ENCODE measurements at places on chromosomes 5 and 9.

DNA sequence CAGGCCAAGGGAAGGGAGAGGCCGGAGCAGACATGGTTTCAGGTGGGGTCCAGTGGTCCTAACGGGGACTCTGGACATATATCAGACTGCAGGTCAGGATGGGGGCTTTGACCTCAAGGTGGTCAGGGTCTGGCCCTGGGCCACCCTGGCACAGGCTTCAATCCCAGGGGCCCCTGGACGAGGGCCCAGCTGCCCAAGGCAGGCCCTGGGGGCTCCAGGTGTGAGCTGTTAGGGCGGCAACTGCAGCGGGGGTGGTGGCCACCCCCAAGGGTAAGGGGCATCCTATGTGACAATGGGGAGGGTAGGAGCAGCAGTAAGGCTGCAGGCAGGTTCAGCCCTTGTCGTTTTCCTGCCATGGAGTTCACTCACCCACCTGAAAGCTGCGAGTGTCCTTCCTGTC lies 45.4 kb upstream of the CLPTM1L start:
- no peak for DNase-seq

DNA sequence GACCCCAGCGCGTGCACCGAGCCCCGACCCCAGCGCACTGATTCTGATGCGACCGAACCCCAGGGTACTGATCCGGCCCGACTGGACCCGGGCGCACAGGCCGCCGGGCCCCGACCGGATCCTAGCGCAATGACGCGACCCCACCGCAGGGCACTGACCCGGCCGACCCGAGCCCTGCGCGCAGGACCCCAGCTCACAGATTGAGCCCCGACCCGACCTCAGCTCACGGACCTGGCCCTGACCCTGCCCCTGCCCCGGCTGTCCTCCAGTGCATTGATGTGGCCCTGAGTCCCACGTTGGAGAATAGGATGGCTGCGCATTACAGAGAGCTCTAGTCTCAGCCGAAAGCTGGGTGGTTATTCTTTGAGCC lies 438 bp downstream of the TRIP13 start:
- DNase-seq = no peak

GRCh38 chr5:38211354-38211710 lies 47.0 kb upstream of the EGFLAM start:
- no peak for DNase-seq

GRCh38 chr5:158033724-158034123 lies 174.8 kb upstream of the CLINT1 start:
- no peak for DNase-seq

- DNase-seq = no peak
Observed at GRCh38 chr5:51449026-51449425, 65.8 kb downstream of the ISL1 start.

DNA sequence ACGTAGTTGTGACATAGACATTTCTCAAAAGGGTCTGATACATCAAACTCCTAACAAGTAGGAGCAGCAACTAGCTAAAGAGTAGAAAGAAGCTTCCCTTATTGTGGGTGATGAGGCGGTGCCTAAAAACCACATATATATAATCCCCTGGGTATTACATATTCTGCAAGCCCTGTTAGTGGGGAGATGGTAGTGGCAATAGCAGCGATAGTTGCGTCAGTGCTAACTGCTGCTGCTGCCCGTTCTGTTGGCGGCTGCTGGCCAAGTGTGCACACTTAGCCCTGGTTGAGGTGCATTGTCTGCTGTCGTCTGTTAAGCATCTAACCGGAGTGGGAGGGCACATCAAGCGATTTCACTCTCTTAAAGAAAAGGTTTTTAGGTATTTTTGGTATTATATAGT lies 35.8 kb downstream of the VLDLR start:
- no peak for DNase-seq

DNA sequence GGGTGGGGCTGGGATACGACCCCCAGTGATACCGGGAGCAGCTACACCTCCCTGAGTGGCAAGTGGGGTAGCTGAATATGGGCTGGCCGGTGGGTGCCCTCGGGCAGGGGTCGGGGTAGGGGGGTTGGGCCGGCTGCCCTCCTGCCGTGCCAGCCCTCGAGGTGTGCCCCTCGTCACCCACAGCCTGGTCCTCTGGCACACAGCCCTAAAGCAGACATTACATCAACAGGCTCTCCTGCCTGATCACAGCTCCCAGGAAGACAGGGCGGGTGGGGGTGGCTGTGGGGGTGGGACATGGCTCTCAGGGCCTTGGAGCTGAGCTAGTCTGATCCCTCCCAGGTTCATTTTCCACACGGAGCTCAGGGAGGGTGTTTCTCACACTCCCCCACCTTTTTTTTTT lies 23.2 kb downstream of the FBXW5 start:
- DNase-seq = no peak

DNA sequence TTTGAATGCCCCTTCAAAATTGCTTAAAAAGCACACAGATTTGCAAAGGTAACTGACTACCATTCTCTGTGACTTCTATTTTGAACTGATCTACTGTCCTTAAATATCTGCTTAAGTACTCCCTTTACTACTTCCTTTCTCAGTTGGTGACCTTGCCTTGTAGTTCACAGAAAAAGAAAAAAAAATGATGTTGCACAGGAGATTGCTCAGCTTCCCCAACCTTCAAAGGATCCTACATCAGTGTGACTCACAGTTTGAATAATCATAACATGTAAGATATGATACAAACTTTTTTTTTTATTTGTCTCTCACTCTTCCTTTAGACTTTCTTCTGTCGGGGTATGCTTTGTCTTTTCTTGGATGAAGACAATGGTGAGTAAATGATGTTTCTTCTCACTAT lies 1029.6 kb downstream of the CDH12 start:
- no peak for DNase-seq

GRCh38 chr9:100602342-100602801 lies 24.5 kb downstream of the CAVIN4 start:
- no peak for DNase-seq

GRCh38 chr5:150559088-150559487 lies 51.2 kb downstream of the NDST1 start:
- DNase-seq = no peak

GRCh38 chr9:132078699-132079356 lies 839 bp downstream of the MED27 start:
- DNase-seq = no peak

DNA sequence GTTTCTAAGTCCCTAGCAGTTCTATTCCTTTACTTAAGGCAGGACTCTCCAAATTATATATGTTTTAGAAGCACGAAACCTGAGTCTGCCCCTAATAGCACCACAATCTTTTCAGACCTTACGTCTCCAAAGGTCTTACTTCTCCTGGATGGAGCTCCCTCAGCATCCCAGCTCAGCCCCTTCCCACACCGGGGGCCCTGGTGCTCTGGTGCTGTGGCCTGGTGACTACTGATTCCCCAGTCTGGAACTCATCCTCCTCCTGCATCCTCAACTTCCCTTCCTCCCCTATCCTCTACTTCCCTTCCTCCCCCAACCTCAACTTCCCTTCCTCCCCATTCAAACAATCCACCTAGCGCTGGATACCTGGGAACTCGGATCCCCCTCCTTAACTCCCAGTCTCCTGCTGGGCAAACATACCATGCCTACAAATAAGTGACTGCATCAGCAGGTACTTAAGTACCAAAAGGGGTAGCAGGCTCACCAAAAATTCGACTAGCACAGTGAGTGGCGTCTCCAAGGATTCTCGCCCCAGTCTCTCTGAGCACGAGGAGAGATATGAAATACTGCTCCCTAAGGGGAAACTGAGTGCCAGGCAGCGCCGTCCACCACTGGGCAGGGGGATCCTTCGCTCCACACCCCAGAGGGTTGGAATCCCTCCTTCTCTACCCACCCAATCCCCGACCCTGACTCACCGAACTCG lies 831 bp downstream of the IGFBPL1 start:
- DNase-seq = no peak

GRCh38 chr5:44911501-44911900 lies 102.8 kb downstream of the MRPS30 start:
- no peak for DNase-seq

- DNase-seq = no peak
Observed at GRCh38 chr9:110752766-110753165, 84.2 kb downstream of the MUSK start.

DNA sequence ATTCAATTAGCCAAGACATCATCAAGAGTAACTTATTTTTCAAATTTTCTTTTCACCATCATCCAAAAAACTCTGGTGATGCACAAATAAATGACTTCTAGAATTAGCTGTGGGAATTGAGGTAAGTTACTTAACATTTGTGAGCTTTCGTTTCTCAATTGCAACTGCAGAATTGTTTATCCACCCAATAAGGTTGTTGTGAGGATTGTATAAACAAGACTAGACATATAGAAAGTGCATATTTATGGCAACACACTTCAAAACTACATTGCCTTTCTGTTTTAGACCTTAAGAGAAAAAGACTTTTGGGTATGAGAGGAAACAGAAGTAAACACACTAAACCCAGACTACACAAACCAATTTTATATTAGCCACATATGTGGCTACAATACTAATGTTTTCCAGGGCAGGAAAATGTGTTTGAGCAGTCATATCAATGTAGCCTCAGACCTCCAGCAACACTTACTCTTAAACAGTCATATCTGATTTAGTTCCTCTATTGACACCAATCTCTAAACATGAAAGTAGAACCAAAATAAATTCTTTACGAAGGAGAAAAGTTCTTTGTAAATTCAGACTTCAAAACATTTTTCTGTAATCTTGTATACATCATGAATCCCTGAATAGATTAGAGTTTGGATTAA lies 488.0 kb upstream of the CYLC2 start:
- DNase-seq = no peak

GRCh38 chr5:39113354-39113953 lies 39.3 kb upstream of the RICTOR start:
- no peak for DNase-seq

DNA sequence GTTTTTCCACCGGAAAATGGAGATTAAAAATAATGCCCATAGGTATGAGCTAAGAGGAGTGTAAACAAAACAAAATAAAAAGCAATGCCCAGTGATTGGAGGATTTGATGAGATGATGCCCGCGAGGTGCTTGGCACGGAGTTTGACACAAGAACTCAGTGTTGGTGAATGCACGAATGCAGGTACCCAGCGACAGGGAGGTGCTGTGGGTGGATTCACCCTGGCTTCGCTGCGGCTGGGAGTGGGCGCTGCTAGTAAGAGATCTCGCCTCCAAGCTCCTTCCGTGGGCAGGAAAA lies 526 bp upstream of the STXBP1 start:
- no peak for DNase-seq

DNA sequence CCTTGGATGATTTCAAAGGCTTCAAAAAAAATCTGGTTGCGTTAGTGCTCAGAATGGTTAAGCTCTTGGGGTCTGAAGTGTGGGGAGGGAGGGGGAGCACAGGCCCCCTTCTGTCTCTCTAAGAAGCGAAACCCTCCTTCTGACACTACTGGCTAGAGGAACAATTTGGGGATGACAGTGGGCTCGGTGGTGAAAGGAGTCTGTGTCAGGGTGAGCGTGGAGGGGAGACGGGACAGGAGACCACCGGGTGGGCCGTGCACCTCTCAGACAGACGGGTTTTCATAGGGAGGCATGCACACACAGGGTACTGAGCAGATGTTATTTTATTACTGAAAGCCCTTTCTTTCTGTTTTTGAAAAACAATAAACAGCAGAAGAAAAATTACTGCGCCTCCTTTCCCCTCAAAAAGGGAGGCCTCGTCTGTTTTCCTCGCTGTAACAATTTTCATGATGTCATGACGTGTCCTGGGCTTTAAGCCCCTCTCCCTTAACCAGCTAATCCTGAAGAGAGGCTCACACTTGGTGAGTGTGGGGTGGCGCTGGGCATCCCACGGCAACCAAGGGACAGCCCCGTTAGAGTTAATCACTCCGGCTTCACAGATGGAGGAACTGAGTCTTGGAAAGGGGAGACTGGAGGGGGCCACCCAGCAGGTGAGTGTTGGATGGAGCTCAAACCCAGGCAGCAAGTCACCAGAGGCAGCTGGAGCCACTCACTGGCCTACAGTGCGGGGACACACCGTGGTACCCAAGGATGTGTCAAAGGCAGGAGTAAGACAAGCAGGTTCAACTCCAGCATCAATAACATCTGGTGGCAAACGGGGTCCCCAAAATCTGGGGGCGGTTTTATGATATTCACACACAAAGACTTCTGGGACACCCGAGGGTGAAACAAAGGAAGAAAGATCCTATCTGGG lies 53.4 kb downstream of the PTCH1 start:
- no peak for DNase-seq

DNA sequence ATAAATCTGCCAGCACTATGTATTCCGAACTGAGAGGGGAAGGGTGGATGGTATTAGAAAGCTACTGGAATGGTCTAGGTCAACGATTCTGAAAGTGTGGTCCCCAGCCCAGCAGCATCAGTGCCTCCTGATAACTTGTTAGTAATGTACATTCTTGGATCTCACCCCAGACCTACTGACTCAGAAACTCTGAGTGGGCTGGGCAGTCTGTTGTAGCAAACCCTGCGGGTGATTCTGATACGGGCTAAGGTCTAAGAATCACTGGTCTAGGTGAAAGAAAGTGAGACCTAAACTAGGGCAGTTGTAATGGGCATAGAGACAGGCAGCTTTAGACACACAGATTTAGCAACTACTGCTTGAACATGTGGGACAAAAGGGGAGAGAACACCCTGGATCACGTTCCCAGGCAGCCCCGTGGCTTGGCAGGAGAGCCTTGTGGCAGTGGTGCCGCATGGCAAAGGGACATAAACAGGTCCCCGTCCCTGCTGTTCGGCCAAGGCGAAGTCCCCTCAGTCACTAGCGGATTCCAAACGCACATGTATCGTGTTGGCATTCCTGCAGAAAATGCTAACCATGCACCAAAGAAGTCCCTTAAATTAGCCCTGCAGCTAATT lies 216.3 kb downstream of the TTLL11 start:
- no peak for DNase-seq
